Adipose tissue (tissue), 3 donors: ENCODE measurements at places on chromosomes 6 and 20. TPM values are rescaled to one million over a fixed set of nuclear protein-coding genes. Genes with fewer than 3 reads are reported as not detected.

The PAX1 gene
- polyA plus RNA-seq = not detected

The CYP24A1 gene
- not detected for polyA plus RNA-seq

The OR12D3 gene
- polyA plus RNA-seq = not detected

The RHAG gene
- 0.22 TPM for polyA plus RNA-seq

The CTNNBL1 gene
- polyA plus RNA-seq = 19.5 TPM

The LPA gene
- polyA plus RNA-seq = 0.10 TPM

The FAM217A gene
- polyA plus RNA-seq = 0.31 TPM

The CD24 gene
- polyA plus RNA-seq = 1,196 TPM
